ENCODE measurements at places on chromosomes 16 and 17.

- DNase-seq = no peak
These were observed 7.8 kb upstream of the MC1R start for GRCh38 chr16:89910717-89911354.

- DNase-seq = no peak
These were observed 19.9 kb downstream of the CEP295NL start for GRCh38 chr17:78883089-78883532.

GRCh38 chr17:21209511-21210175, 4.3 kb downstream of the TMEM11 start:
- no peak for DNase-seq

- no peak for DNase-seq
These were observed 902 bp downstream of the KAT2A start for GRCh38 chr17:42120161-42120769.

DNA sequence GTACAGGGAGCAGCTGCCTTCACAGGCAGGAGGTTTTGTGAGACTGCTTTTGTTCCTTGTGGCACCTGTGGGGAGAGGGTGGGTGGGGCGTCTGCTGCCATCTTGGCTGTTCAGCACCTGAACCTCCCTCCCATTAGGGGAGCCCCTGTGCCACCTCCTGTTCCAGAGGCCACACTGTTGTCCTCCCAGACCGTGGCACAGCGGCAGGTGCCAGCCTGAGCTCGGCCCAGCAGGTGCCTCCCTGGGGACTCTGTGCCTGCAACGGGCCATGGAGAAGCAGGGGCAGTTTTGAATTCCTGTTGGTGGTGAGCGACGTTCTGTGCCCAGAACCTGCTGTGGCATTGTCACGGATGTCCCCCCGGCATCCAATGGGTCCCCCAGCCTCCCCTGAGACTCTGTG, 9.9 kb downstream of the LGALS3BP start:
- DNase-seq = no peak

GRCh38 chr16:70788668-70789594, 12.0 kb downstream of the VAC14 start:
- DNase-seq = no peak

GRCh38 chr17:67055811-67056745, 11.7 kb downstream of the CACNG1 start:
- no peak for DNase-seq

DNA sequence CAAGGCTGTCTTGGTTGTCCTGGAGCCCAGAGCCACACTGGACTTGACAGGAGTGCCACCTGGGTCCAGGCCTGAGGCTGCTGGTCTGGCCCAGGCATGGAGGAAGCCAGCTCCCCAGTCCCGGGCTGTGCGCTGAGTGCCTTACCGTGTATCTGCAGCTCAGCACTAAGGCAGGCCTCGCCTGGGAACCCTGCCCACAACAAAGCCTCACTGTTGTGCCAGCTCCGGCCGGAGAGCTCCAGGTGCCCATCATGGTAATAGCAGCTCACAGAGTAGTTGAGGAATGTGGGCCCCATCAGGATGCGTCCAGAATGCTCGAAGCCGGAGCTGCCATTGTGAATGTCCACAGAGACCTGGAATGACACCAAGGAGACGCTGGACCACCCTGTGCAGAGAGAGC, 72.2 kb downstream of the RMI2 start:
- DNase-seq = no peak

DNA sequence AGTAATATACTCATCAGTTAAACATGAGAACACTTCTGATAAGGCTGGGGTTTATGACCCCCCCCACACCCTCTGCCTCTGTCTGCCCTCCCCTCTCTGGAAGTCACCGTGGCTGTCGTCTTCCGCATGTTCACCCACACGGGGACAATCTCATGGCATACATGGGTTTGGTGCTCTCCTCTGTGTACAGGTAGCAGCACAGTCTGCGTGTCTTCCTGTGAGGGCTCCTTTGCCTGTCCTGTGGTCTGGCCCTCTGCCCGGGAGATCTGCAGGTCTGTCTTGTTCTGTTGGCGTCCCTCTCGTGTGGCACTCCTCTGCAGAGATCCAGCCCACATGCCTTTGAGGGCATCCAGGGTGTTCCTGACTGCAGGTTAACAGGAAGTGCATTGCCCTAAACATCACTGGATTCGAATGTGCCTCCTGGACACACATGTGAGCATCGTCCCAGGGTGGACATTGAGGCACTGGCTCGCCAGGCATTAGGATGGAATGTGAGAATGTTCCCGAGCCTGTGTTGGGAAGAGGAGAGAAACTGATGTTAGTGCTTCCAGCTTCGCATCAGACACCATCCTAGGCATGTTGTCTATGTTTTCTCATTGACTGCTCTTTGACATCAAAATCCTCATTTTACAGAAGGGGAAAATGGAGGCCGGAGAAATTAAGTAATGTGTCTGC, 54.5 kb downstream of the NKD1 start:
- no peak for DNase-seq

GRCh38 chr17:82400206-82400605, 17.9 kb upstream of the HEXD start:
- no peak for DNase-seq

DNA sequence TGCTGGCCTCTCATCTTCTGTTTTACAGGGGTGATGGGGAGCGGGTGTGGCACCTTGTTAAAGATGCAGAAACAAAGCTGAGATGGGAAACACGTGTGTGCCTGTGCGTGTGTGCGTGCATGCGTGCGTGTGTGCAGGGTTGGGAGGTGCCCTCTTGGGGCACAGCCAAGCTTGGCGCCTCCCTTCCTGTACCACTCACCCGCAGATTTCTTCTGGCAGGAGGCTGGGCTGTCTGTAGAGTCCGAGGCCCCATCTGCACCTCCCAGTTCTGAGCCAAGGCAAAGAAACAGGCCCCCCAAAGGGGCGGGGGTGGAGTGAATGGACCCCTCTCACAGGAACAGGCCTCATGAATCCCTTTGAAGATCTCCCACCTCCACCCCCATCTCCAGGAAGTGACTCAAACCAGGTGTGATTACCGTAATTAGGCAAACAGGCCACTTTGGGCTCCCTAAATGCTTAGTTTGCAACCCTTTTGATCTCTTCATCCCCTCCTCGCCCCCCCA, 20.9 kb downstream of the TNS4 start:
- DNase-seq = peak; percentile 54

GRCh38 chr17:82655523-82655922, 7.3 kb upstream of the WDR45B start:
- DNase-seq = no peak

DNA sequence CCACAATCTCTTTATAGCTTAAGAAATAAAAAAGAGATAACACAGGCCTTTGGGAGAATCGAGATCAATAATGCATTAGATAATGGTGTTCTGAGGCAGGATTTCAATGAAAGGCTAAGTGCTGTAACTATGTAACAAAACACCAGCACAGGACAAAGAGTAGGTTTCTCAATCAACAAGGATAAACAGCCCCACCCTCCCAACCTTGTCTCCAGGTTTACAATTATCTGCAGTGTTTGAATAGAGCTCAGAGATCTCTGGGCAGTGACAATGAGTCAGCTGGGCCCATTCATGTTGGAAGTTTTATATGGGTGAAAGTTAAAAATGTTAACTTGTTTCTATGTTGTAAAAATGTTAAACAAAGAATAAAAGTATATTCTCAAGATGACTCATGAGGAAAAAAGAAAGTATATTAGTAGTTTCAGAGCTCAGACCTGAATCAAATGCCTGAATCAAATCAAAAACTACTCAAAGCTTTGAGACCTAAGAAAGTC, 17.0 kb upstream of the KRT20 start:
- no peak for DNase-seq

DNA sequence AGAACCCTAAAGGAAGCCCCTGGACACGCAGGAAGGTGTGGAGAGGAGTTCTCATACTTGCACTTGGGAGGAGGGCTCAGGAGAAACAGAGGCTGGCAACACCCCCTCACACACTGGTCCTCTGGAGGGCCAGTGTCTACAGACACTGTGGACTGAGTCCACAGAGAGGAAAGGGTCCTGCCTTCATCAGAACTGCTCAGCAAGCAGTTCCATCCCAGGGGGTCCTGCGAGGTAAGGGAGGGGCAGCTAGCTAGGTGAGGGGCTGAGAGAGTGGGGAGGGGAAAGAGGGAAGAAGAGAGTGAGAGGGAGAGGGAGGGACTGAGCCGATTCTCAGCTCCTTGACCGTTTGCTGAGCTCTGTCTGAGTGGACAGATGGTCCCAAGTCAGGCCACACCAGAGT, 17.7 kb upstream of the MEOX1 start:
- DNase-seq = no peak

DNA sequence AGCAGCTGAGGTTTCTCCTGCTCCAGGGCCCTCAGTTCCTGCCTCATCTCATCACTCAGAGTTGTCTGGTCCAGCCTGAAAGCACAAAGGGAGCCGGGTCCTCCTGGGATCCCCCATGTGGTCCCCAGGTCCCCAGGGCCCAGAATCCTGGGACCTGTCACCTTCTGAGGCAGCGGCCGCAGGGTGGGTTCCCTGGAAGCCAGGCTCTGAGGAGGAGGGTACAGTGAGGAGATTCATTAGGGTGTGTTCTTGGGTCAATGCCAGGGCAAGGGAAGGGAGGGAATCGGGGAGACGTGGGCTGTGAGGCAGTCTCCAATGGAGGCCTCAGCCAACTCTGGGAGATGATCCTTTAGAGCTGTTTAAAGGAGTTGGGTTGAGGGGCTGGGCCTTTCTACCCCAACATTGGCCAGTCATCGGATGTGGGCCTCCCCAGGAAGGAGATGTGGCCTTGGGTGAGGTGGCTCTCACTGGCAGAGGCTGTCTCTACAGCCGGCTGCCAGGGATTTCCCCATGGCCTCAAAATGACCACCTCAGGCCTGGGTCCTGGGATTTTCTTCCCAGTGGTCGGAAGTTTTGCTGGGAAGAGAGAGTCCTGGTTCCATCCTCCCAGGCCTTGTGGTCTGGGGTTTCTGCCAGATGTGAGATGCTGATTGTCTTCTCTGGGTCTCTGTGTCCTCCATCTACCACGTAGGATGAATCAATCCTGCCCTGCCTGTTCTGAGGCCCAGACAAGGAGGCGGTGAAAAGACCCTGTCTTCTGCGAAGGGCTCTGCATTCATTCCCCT, 47.3 kb downstream of the NLRP1 start:
- DNase-seq = no peak

- DNase-seq = no peak
These were observed 42.5 kb downstream of the ARHGAP17 start for GRCh38 chr16:24972608-24973220.

- DNase-seq = no peak
These were observed 39.4 kb downstream of the TUBD1 start for GRCh38 chr17:59853168-59853918.

DNA sequence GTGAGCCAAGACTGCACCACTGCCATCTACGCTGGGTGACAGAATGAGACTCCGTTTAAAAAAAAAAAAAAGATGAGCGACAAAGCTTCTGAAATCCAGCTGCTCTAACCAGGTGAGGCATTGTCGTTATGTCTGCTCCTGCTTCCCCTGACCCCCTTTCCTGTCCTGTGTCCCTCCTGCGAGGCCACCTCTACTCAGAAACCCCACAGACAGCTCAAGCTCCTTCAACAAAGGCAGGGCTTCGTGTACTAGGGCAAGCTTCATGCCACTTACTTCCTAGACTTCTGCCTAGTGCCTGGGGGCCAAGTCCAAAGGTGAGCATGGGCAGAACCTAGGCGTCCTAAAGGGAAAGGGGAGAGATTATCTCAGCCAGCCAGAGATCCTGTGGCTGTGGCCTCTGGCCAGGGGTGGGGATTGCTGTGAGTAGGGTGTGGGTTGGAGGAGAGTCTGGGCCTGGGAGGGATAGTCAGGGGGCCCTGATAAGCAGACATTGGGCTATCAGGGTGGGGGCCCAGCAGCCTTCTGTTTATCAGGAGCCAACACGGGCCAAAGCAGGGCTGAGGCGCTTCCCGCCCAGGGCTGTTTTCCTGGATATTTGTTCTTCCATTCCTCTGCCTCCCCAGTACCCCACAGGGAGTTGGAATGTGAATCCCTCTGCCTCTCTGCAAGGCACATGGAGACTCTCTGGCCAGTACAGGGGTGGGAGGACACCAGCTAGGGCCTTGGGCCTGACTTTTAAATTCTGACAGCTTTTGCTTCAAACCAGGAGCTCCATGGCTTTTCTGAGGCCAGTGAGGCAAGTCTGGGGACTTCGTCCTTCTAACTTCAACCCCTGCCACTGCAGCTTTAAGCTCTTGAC, 10.4 kb downstream of the ERAL1 start:
- DNase-seq = no peak

- DNase-seq = no peak
These were observed 2.5 kb downstream of the VAT1L start for GRCh38 chr16:77790912-77791311.

DNA sequence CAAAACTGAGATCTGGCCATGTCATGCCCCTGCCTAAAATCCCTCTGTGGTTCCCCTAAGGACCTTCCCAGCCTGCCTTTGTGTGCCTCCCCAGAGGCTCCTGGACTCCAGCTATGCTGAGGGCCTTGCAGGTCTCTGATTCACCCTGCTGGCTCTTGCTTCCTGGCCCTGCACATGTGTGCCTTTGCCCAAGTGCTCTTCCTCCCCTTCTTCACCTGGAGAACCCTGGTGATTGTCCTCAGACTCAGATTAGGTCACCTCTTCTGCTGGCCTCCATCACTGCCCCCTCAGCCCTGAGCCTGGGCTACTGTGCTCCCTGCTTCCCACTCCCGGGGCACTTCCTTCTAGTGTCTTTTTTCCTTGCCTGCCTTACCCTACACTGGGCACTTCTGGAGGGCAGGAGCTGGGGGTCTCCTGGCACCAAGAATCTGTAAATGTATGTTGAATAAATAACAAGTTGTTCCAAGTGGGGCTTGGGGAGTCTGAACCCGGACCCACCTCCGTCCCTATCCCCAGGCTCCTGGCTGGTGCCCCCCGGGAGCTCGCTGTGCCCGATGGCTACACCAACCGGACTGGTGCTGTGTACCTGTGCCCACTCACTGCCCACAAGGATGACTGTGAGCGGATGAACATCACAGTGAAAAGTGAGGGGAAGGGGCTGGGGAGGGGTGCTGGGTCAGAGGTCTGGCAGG, 7.8 kb downstream of the ITGA3 start:
- DNase-seq = no peak

DNA sequence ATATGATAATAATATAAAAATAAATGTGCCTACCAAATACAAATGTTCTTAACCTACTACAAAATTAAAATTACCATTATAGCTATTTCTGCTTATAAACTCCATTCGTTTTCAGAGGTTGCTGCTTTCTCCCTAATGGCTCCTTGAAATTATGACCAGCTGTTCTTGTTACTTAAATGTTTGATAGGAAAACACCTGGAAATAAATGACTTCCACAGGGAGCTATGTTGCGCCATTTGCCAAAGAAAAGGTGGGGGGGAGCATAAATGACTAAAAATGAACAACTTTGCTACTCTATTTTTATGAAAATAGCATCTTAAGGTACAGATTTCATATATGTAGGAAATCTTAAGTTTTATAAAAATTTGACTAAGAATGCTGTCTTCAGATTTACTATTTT, 157.5 kb upstream of the MON1B start:
- DNase-seq = no peak

DNA sequence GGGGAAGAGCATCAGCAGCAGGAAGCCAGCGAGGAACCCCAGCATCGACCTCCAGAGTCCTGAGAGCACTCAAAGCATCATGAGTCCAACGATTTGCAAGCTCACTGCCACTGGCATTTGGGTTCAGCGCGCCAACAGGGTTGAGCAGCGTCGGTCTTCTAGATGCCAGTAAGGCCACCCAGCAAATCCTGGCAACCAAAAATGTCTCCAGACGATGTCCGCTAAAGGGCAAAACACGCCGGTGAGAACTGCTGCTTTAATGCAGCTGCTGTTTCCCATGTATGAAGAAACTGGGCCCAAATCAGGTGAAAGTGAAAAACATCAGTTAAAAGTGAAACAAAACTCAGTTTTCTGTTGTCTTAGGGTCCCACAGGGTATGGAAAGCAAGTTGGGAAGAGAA, 70.2 kb downstream of the ANKRD11 start:
- no peak for DNase-seq

- no peak for DNase-seq
These were observed 6.9 kb downstream of the KDM6B start for GRCh38 chr17:7840875-7841274.

All from stimulated activated CD8-positive, alpha-beta memory T cell treated with anti-CD3 and anti-CD28 coated beads, Interleukin-2, amount 100 ng/mL, for 48 hours (primary cell).